ENCODE measurements at places on chromosomes 16 and 17.

- DNase-seq = no peak
Measured at GRCh38 chr16:86928523-86929011, 350.2 kb downstream of the FOXL1 start.

DNA sequence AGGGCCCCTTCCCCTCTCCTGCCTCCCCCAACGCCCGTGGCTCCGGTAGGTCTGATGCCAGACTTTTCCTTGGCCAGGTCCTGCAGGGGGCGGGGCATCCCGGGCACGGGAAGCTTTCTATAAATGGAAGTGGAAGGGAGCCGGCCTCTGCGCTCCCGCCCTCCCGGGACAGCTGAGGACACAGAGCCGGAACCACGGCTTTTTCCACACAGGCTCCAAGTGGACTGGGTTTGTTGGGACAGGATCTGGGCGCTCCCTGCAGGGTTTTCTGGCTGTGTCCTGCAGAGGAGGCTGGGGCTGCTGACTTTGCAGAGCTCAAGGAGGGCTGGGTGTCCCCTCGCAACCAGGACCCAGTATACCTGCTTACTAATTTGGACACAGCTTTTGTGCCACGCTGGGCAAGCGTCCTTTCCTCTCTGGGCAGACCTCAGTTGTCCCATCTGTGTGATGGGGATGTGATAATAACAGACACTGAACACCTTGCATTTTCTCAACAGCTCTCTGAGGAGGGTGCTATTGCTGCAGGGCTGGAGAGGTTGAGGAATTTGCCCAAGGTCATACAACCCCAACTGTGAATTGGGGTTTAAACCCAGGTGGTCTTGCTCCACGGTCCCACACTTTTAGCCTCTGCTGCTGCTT lies 1.8 kb downstream of the TNS4 start:
- no peak for DNase-seq

- DNase-seq = peak; percentile 49
Measured at GRCh38 chr16:27366687-27367460, 35.1 kb upstream of the IL21R start.

GRCh38 chr16:22375117-22375962 lies 921 bp upstream of the CDR2 start:
- DNase-seq = no peak

DNA sequence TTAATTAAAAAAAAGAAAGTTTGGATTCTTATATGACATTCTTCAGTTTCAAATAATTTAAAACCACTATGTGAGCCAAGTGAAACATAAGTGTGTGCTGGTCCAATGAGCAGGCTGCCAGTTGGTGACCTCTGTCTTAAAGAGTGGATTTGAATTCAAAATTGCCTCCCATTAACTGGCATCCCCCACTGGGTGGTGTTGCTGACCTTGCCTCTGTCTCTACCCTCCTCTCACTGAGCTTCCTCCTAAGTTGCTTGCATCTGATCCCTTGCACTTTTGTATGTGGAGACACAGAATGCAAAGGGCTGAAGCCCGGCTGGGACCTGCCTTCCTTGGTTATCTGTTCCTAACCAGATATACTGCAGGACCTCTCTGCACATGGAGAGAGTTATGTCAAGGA lies 160.6 kb downstream of the CYLD start:
- DNase-seq = no peak

DNA sequence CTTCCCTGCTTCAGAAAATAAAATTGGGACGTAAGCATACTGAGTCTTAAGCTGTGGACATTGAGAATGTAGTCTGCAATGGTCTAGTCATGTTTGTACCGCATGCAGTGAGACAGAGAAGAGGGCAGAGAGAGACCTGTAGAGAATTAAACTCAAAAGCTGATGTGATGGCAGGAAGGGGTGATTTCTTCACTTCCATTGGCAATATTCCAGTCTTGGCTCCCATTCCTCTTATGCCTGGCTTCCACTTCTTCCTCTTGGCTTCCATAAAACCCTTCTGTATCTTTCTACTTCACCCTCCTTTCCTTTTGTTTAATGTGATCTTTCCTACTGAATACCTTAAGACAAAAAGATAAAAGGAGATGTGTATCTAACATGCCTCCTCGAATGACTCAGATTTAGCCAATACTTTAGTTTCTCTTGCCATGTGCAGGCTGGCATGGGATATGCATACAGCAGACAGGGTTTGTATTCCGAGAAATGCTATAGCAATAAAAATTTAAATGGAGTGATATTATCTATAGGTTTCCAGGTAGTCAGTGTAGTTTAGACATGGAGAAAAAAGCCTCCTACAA lies 423.1 kb upstream of the DYNLRB2 start:
- no peak for DNase-seq

DNA sequence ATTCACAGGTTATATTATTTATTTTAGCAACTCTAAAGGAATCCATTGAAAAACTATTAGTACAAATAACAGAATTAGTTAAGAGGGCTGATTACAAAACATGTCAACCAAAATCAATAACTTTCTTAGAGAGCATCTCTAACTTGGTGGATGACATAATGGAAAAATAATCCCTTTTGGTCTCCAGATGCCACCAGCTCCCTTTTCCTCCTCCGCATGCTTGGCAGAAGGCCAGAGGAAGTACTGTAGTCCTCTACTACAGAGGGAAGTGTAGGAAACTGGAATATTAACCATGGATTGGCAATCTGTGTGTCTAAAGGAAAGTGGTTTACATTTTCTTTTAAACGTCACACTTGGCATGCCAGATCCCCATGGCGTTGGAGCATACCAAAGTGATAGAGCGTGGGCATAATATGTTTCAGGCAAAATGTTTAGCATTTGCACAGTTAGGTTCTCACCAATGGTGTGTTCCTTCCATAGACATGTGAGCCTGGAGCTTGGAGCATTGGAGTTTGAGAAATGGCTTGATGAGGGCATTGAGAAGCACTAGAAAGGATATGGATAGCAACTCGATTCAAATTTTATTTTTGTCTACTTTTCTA lies 106.3 kb downstream of the PRKCB start:
- DNase-seq = no peak

DNA sequence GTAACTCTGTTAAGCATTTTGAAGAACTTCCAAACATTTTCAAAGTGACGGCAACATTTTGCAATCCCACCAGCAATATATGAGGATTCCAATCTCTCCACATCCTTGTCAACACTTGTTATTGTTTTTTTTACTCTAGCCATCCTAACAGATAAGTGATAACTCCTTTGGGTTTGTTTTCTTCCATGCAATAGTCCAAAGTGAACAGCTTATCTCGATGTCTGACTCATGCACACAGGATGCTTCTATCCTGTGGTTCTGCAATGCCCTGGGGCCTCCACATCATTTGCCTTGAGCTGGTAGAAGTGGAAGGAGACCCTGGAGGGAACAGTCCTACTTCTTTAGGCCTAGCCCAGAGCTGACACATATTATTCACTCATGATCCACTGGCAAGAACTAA lies 13.0 kb downstream of the TLE7 start:
- no peak for DNase-seq

DNA sequence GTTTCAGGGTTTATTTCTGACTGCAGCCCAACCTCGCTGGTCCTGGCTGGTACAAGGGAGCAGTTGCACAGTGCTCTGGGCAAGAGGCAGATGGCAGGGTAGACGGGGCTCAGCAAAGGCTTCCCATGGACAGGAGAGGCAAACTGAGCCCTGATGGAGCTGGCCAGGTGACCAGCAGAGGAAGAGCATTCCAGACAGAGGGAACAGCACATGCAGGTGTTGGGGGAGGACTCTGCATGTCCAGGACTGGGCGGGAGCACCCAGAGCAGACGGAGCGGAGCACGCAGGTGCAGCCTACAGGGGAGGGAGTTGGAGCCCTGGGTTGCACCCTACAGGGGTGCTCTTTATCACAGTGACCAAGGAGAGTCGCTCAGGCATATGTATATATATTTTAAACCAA lies 285.3 kb downstream of the FOXL1 start:
- DNase-seq = no peak

DNA sequence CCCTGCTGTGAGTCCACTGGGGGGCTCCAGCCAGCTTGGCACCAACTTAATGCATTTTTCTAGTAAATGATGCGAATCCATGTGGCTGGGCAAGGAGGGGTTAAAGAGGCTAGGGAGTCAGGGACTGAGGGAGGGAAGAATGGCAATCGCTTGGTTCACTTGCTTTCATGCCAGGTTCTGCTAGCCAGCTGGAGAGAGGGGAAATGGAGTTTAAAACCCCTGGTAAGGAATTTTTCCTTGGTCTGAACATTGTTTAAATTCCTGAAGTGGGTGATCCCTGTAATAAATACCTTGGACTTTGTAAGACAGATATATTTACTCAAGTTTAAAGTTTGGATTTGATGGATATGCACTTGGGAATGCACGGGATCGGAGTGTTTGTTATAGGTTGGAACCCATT lies 22.8 kb downstream of the ANKFN1 start:
- DNase-seq = no peak

- DNase-seq = no peak
Measured at GRCh38 chr16:54400261-54400660, 113.7 kb upstream of the IRX3 start.

DNA sequence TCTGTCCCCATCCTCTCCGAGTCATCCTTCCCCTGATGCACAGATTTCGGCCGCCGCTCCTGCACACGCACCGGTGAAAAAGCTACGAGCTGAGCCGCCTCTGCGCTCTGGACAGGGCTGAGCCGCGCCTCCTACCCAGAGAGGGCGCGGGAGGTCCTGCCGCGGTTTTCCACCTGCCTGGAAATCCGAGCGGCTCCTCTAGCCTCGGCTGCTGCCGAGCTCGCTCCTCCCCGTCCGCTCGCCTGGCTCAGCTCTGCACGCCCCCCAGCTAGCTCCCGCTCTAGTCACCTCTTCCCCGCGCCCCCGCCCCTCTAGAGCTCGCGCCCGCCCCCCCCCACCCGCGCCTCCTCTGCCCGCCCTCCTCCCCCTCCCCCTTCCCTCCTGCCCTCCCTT lies 198 bp upstream of the SHISA9 start:
- no peak for DNase-seq

GRCh38 chr17:61508912-61509311 lies 56.7 kb downstream of the TBX4 start:
- no peak for DNase-seq

- no peak for DNase-seq
Measured at GRCh38 chr16:5895137-5895536, 797.5 kb upstream of the EEF2KMT start.

DNA sequence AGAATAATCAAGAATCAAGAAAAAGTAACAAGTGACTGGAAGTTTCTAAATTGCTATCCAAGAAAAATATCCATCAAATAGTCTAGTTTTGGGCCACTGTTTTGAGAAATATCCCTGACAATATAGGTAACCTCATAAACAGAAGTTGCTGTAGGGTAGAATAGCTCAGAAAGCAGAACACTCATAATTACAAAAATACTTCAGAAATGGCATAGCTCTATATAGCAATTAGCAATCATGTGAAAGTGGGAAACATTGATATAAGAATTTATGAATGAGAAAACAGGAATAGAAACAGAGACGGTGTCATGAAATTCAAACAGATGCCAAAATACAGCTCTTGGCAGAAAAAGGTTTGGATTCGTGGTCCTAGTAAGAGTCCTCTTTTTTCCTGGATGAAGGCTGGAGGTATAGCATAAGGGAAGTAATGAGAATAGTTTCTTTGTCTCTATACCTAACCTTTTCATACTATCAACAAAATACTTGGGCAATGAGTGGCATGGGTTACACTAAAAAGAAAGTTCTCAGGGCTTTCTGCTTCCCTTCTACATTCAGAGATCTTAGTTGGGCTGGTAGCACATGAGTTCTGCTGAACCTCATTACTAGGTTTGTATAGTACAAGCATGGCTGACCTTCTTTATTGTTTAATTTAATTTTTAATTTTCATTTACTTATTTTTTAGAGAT lies 33.5 kb downstream of the SPAG9 start:
- DNase-seq = no peak

DNA sequence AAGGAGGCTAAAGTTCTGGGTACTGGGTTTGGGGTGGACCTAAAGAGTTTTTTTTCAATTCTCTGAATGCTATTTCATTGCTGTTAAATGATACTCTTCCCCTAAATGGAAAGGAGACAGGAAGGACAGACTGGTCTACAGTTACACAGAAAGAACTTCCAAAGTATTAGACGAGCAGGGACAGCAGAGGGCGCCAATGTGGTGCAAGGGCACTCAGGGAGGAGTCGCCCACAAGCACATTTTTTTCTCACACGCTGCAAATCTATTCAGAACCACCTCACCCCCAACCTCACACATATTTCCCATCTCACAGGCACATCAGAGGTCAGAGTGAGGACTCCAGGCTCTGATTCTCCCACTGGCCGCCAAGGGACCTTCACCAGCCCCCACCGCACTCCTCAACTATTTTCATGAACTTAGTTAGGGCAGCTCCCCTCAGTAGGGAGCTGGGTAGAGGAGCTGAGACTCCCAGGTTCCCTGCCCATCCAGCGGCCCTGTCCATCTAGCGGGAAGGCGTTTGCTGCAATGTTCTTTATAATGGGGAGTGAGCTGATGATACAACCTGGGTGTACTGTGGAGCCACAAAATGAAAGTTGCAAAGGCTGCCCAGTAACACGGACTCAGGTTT lies 6.8 kb upstream of the CA4 start:
- peak; percentile 86 for DNase-seq

DNA sequence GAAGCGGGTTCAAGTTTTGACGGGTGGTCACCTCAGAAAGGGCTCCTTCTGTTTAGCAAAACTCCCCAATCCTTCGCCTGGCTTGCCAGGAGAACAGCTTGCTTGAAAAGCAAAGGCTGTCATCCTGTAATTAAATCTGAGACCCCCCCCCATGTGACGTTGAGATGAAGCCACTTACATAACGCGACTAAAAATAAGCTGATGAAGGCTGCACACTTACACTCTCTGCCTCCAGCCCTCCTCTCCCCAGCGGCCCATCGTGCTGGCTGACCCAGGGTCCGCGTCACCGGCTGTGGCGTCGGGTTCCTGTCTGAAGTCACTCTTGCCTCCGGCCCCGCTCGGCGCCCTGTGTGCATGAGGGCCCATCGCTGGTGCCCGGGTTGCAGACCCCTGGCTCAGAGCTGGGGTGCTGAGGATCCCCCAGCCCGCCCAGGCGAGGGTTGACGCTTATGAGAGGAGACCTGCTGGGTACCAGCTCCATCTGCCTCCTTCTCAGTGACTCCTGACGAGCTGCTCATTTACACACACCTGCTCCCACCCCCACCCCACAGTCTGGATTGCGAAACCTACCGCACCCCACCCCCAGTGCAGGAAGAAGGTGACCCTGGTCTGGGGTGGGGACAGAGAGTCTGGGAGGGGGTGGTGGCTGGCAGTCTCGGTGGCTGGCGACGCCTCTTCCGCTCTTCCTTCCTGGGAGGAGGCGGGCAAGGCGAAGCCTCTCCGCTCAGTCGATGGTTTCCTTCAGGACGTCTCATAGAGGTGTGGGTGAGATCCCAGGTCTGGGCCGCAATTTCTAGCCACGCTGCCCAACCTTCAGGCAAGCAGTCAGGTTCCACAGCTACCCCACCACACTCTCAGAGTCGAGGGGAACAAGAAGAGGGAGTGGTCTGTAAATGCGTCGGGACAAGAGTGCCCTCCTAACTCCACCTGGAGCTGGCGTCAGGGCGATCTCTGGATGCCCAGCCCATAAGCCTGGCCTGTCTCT lies 3.1 kb upstream of the BAIAP2 start:
- DNase-seq = no peak

DNA sequence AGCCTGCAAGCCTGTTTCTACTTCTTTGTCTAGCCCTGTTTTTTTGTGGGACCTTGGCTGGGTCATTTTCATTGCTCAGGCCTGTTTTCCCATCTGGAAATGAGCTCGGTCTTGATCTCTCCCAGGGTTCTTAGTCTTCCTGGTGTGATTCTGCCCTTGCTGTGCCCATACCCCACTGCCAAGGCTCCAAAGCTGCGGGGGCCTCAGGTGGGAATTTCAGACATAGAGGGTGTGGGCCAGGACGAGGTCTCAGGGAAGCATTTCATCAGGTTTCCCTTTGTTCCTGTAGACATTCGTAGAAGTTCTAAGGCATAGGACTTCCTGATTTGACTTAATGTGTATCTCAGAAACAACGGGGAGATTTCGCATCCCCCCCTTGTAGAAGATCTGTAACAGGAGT lies 5.8 kb downstream of the MPRIP start:
- no peak for DNase-seq

All from activated CD4-positive, alpha-beta T cell treated with anti-CD3 and anti-CD28 coated beads, Interleukin-2, amount 50 U/mL, for 48 hours (primary cell).